AG04449 (cell line): ENCODE measurements at places on chromosomes 2 and 18.

DNA sequence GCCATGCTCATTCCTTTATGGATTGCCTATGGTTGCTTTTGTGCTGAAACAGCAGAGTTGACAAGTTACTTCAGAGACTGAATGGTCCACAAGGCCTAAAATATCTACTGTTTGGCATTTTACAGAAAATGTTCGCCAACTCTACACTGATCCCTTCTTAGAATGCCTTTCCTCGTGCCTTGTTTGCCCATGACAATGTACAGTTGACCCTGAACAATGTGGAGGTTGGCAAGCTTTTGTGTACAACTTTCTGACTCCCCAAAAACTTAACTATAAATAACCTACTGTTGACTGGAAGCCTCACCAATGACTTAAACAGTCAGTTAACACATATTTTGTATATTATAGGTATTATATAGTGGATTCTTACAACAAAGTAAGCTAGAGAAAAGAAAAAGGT, 361.4 kb downstream of the EPHA4 start:
- DNase-seq, result no peak

- DNase-seq, result no peak
Measured at GRCh38 chr2:55175254-55176093, 56.6 kb downstream of the CLHC1 start.

- no peak for DNase-seq
Measured at GRCh38 chr2:104092886-104093285, 761.0 kb upstream of the POU3F3 start.

DNA sequence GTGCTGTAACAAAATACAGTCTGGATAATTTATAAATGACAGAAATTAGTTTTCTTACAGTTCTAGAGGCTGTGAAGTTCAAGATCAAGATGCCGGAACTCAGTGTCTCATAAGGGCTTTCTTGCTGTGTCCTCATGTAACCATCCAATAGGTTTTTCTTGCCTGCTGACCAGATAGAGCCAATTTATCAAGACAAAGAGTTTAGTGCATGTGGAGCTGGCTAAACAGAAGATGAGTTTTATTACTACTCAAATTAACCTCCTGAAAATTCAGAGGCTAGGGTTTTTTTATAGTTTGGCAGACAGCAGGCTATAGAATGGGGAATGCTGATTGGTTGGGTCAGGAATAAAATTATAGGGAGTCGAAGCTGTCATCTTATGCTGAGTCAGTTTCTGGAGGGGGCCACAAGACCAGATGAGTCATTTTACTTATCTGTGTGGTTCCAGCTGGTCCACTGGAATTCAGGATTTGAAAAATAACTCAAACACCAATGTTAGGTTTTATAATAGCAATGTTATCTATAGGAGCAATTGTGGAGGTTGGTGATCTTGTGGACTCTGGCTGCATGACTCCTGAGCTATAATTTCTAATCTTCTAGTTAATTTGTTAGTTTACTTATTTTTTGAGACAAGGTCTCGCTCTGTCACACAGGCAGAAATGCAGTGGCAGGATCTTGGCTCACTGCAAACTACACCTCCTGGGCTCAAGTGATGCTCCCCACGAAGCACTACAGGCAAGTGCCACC, 3.2 kb upstream of the PDK1 start:
- peak; percentile 62 for DNase-seq

- no peak for DNase-seq
Measured at GRCh38 chr2:45345331-45346234, 265.5 kb downstream of the SRBD1 start.

GRCh38 chr2:67898595-67898994, 164.2 kb downstream of the C1D start:
- DNase-seq, result no peak

- DNase-seq, result no peak
Measured at GRCh38 chr18:45161850-45162249, 453.4 kb upstream of the SLC14A2 start.
